ENCODE measurements at places on chromosomes 16 and 17. TPM values are rescaled to one million over a fixed set of nuclear protein-coding genes. Genes with fewer than 3 reads are reported as not detected.

Gene ITGAL
- 2.0 TPM for total RNA-seq

Gene MYH8
- total RNA-seq, result not detected

Gene CD300A
- 2.5 TPM for total RNA-seq

Gene CISD3
- 83.6 TPM for total RNA-seq

Gene EVI2A
- total RNA-seq, result 4.5 TPM

Gene SLC16A6
- not detected for total RNA-seq

DNA sequence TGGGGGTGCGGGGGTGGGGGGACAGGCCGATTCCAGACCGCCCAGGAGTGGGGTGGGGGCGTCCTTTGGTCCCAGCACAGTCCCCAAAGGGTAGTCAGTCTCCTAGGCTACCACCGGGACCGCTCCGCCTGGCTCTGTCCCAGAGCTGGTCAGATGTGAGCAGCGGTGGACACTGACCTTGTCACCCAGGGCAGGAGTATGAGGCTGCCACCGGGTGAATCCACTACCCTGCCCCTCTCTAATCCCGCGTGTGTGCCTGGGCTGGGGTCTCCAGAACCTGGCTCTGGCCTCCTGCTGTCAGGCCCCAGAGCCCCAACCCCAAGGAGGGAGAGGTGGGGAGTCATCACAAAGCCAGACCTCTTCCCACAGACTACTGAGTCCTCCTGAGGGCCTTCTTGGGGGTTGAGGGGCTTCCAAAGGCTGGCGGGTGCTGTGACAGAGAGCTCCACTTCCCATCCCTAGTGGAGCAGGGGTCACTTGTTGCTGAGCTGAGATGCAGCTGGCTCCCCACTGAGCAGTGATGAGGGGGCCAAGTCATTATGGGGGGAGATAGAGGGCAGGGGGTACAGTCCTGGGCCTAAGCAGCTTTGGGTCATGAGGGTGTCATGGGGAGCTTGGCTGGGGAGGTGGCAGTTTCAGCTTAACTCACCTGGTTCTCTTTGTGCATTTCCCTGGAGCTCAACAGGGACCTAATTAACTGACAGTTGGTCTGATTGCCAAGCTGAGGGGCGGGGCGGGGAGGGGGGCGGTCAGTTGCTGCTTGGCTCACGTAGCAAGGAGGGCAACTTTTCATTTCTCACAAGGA, 1.2 kb downstream of the PPP1R1B start:
- no peaks in the 10 kb centered on the region for H3K36me3 ChIP-seq
- DNase-seq, result no peak
- no peak overlapping the region for H3K27ac ChIP-seq

DNA sequence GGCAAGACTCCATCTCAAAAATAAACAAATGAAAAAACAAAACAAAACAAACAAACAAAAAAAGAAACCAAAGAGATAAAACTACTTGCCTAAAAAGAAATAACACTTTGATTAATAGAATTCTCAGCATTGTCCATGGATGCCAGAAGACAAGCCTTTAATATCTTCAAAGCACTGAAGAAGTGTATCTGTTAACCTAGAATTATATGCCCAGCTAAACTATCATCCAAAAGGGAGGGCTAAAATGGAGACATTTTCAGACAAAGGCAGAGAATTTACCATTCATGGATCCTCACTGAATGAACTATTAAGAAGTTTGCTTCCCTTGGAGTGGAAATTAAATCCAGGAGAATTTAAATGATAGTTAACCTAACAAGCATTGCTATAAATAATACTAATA, 130.1 kb upstream of the SEC14L1 start:
- no peaks in the 10 kb centered on the region for H3K4me1 ChIP-seq
- H3K36me3 ChIP-seq, result no peaks in the 10 kb centered on the region
- peaks cover 13% of the 10 kb centered on the region for H3K27me3 ChIP-seq
- no peak overlapping the region for H3K27ac ChIP-seq
- no peak for DNase-seq

DNA sequence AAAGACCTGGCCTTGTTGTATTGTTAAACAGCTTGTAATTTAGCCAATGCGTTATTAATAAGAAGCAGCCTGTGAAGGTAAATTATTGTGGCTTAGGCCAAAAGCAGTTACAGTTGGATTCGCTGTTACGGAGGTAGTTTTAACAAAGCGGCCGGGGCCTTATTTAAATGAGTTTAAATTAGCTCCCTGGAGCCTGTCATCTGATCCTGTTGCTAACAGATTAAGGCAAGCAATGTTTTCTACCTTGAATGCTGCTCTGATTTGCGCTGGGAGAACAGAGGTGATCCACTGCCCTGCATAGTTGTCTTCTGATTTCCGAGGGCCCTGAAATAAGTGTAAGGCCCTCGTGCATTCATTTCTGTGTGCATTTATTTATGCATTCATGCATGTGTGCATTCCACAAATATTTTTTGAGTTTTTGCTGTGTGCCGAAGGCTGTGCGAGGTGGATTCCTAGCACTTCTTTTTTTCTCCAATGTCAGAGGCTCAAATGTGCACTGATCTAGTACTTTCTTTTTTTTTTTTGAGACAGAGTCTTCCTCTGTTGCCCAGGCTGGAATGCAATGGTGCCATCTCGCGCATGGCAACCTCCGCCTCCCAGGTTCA, 10.9 kb downstream of the SEC14L5 start:
- H3K36me3 ChIP-seq, result no peaks in the 10 kb centered on the region
- DNase-seq, result no peak
- H3K27me3 ChIP-seq, result no peaks in the 10 kb centered on the region
- no peak overlapping the region for H3K27ac ChIP-seq
- H3K4me1 ChIP-seq, result no peaks in the 10 kb centered on the region

DNA sequence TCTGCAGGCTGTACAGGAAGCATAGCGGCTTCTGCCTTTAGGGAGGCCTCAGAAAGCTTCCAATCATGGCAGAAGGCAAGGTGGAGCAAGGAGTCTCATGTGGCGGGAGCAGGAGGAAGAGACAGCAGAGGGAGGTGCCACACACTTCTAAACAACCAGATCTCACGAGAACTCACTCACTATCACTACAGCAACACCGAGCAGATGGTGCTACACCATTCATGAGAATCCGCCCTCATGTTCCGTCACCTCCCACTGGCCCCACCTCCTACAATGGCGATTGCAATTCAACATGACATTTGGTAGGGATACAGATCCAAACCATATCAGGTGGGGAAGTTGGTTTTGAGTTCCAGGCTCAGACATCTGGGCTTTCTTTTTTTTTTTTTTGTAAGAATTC, 31.9 kb upstream of the NUDT7 start:
- DNase-seq, result no peak
- H3K4me1 ChIP-seq, result no peaks in the 10 kb centered on the region
- no peak overlapping the region for H3K27ac ChIP-seq
- no peaks in the 10 kb centered on the region for H3K36me3 ChIP-seq
- H3K27me3 ChIP-seq, result peaks cover 36% of the 10 kb centered on the region

DNA sequence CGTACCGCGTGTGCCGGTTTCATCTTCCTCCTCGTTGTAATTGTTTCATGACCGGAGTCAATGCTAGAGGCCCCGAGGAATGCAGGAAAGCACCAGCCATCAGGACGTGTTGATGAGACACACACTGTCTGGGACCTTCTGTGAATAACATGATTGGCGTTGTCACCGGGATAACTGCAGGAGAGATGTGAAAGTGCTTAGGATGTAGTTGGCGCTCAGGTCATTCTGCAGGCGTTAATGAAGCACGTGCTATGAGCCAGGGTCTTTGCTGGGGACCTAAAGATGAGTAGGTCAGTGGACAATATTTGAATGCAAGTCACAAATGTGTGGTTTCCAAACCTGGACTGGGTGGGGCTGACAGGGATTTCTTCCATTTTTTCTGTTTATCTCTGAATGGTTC, 181.6 kb upstream of the HSBP1 start:
- no peaks in the 10 kb centered on the region for H3K4me1 ChIP-seq
- DNase-seq, result no peak
- H3K4me3 ChIP-seq, result no peak overlapping the region
- no peaks in the 10 kb centered on the region for H3K36me3 ChIP-seq
- H3K27ac ChIP-seq, result no peak overlapping the region

GRCh38 chr17:5422505-5422904, 2.5 kb downstream of the RPAIN start:
- H3K4me3 ChIP-seq, result no peak overlapping the region
- peaks cover 3% of the 10 kb centered on the region for H3K36me3 ChIP-seq
- H3K4me1 ChIP-seq, result peaks cover 21% of the 10 kb centered on the region
- DNase-seq, result no peak
- H3K27ac ChIP-seq, result no peak overlapping the region

DNA sequence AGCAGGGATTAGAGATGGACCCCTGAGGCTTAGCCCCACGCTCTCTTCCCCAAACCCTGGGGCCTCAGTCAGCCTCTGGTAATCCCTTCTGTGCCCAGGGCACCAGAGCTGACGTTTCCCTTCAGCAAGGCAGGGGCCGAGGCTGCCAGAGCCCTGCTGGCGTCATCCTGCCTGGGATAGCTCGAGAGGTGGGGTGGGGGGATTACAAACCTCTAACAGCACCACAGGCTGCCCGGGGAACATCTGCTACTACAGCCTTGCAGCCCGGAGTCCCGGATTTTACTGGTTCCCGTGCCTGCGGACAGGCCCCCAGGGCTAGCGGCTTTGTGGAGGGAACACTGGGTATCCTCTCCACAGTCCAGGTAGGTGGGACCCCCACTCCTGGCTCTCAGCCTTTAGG, at the start of gene AANAT:
TSS of gene AANAT (plus strand) at position 238 of the 400 bp plus-strand sequence. CDS start 1,144 bp downstream, outside the sequence.
- no peaks in the 10 kb centered on the region for H3K36me3 ChIP-seq
- H3K27me3 ChIP-seq, result no peaks in the 10 kb centered on the region
- H3K27ac ChIP-seq, result no peak within 1 kb of the TSS
- no peak for DNase-seq

DNA sequence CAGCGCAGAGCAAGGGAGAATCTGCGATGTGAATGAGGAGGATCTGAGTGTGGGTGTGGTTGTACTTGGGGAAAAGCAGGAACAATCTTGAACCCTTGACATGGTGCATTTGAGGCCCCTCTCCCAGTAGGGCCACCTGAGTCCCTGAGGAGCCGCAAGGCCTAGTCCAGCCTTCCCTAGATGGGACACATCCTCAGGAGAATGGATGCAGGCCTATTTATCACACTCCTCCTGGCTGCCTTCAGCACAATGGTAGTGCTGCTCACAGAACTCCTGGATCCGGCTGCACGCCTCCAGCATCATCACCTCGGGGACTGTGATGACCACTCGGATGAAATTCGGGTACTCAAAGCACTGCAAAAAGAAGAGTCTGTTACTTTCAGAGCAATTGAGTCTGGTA, 9.0 kb downstream of the TAT start:
- no peak for DNase-seq
- H3K36me3 ChIP-seq, result no peaks in the 10 kb centered on the region
- H3K27me3 ChIP-seq, result no peaks in the 10 kb centered on the region

GRCh38 chr17:74786431-74787055, 10.4 kb upstream of the NAT9 start:
- H3K4me3 ChIP-seq, result no peak overlapping the region
- no peaks in the 10 kb centered on the region for H3K27me3 ChIP-seq
- no peak overlapping the region for H3K27ac ChIP-seq
- no peak for DNase-seq

DNA sequence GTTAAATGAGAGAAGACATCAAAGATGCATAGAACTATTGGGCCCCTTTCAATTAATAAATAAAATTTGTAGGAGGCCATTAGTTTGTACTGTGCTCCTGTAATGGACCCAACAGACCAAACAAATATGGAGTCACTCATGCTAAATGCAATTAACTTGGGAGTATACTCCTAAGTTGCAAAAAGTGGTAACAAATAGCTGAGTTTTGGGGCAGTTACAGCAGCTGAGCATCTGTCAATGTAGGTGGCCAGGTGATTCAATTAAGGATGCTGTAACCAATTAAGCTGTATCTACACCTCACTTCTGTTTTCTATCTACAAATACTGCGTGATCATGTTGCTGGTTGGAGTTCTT, 34.9 kb downstream of the WNT9B start:
- no peak overlapping the region for H3K4me3 ChIP-seq
- no peaks in the 10 kb centered on the region for H3K4me1 ChIP-seq
- H3K36me3 ChIP-seq, result no peaks in the 10 kb centered on the region
- peaks cover 47% of the 10 kb centered on the region for H3K27me3 ChIP-seq
- no peak for DNase-seq
- H3K27ac ChIP-seq, result no peak overlapping the region

GRCh38 chr17:76435751-76436150, 17.2 kb downstream of the UBE2O start:
- DNase-seq, result no peak
- H3K4me1 ChIP-seq, result peaks cover 25% of the 10 kb centered on the region
- no peak overlapping the region for H3K4me3 ChIP-seq
- no peaks in the 10 kb centered on the region for H3K27me3 ChIP-seq
- H3K36me3 ChIP-seq, result no peaks in the 10 kb centered on the region

DNA sequence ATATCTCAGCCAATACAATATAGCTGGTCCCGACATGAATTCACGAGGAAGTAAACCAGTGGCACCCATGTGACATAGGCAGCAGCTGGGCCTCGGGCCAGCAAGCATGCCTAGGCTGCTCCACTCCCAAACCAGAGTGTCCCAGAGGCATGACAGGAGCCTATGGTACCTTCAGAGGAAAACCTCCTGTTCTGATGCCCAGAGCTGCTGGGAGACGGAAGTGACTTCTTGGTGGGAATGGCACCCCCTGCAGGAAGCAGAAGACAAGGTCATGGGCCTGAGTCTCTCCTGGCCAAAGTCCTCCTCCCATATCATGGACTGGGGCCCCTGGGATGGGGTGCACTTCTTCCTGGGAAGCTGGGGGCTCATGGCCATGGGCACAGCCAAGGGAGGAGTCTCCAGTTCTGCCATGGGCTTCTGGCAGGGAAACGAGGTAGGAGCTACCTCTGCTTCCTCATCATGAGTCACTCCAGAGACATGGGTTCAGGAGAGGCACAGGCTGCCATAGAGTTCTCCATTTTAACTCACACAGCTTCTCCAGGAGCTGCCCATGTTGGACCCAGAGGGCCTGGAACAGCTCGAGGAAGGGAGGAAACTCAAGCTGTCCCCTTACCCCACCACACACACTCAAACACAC, 13.4 kb downstream of the FBF1 start:
- no peaks in the 10 kb centered on the region for H3K27me3 ChIP-seq
- H3K4me1 ChIP-seq, result no peaks in the 10 kb centered on the region
- H3K36me3 ChIP-seq, result no peaks in the 10 kb centered on the region
- DNase-seq, result no peak
- H3K27ac ChIP-seq, result no peak overlapping the region

DNA sequence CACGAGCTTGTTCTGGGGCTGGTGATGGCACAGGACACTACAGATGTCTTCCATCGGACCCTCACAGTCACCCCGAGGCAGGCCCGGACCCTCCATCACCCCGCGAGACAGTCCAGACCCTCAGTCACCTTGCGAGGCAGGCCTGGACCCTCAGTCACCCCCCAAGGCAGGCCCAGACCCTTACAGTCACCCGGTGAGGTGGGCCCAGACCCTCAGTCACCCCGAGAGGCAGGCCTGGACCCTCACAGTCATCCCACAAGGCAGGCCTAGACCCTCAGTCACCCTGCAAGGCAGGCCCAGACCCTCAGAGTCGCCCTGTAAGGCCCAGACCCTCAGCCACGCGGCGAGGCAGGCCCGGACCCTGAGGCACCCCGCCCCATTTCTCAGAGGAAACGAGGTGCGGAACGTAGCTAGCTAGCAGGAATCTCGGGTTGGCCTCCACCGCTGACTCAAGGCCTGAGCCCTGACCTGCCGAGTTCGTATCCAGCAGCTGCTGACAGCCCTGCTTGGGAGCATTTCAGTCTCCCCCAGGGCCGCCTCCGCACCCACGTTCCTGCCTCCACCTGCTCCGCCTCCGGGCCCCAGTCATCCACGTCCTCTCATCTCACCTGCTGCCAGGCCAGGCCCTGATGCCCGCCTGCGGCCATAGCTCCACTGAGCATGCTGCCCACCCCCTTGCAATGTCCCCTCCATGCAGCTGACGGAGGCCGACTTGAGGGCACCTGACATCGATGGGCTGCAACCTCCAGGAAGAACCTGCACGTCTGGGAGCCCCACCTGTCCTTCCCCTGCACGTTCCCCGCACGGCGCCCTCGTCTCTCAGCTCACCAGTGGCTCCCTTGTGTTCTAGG, 28.7 kb downstream of the RPH3AL start:
- peaks cover 4% of the 10 kb centered on the region for H3K27me3 ChIP-seq
- no peak for DNase-seq
- no peaks in the 10 kb centered on the region for H3K36me3 ChIP-seq
- H3K4me3 ChIP-seq, result no peak overlapping the region
- no peaks in the 10 kb centered on the region for H3K4me1 ChIP-seq

Data from heart right ventricle (tissue), 16 donors.